Sigmoid colon (tissue), 7 donors: ENCODE measurements at places on chromosomes 11 and 22. TPM values are rescaled to one million over a fixed set of nuclear protein-coding genes. Genes with fewer than 3 reads are reported as not detected.

GRCh38 chr11:18775492-18776292 is 15.9 kb downstream of the PTPN5 start:
- no peak for DNase-seq

NPAS4 gene
- total RNA-seq = 0.71 TPM

GRCh38 chr11:58926251-58926650 is 13.0 kb upstream of the GLYATL1 start:
- no peak for DNase-seq

RFPL2 gene
- not detected for total RNA-seq

GRCh38 chr11:24298146-24298545 is 198.7 kb upstream of the LUZP2 start:
- DNase-seq = no peak

DNA sequence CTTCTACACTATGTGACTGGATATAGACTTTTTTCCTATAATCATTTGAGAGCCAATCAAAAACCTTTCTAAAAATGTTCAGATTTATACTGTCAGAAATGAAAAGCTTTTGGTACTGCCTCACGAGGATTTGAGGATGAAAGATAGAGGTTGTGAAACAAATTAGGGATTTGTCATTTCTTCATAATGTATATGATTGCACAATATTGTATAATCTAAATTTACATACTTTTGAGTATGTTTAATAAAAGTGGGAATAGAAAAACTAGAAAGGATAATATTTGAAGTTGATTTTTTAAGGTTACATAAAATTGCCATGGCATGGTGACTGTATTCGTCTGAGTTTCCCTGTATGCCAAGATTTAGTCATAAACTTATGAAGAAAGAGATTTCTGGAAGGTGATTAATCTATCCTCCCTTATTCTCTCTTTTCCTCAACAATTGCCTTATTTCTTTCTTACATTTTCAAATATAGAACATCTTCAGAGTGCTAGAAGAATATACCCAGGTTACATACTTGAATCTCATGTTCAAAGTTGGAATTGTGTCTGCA is 56.2 kb downstream of the CASP12 start:
- no peak for DNase-seq

- no peak for DNase-seq
Observed at GRCh38 chr11:15471895-15472799, 357.4 kb downstream of the INSC start.

EMID1 gene
- total RNA-seq = 0.36 TPM

DNA sequence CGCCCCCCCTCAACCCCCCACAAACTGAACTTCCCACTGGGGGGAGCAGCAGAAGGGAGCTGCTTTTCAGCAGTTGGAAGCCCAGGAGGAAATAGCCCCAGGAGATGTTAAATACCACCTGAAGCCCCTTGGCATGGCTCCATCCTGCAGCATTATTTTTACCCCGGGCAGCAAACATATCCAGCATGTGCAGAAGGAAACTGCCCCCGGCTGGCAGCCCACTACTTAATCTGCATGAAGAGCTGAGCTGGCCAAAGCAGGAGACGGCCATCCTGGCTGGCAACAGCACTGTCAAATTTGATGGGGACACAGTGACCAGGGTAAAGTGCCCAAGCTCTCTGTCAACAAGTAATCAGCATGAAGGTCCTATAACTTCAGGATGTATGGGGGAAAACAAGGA is 32.0 kb downstream of the BUD13 start:
- DNase-seq = no peak

IGSF9B gene
- total RNA-seq = 20.9 TPM

TMEM191C gene
- total RNA-seq = 0.83 TPM

- no peak for DNase-seq
Observed at GRCh38 chr22:39949964-39950737, 10.0 kb upstream of the TMA7B start.

- no peak for DNase-seq
Observed at GRCh38 chr11:30725645-30726195, 139.6 kb upstream of the MPPED2 start.

- DNase-seq = no peak
Observed at GRCh38 chr22:43783777-43784176, 28.3 kb downstream of the EFCAB6 start.

GSTP1 gene
- 584 TPM for total RNA-seq

CCDC116 gene
- total RNA-seq = 2.5 TPM

GRCh38 chr11:61034111-61034510 is 62.6 kb downstream of the CD6 start:
- no peak for DNase-seq

TRIM6 gene
- total RNA-seq = 4.6 TPM
